M059J (cell line): ENCODE measurements at places on chromosomes 5 and 9.
A peak's percentile ranks its signal among the peaks of the same experiment; 100 is the strongest.

- DNase-seq = peak; percentile 43
Observed at GRCh38 chr9:121700165-121700831, 48.9 kb downstream of the DAB2IP start.

DNA sequence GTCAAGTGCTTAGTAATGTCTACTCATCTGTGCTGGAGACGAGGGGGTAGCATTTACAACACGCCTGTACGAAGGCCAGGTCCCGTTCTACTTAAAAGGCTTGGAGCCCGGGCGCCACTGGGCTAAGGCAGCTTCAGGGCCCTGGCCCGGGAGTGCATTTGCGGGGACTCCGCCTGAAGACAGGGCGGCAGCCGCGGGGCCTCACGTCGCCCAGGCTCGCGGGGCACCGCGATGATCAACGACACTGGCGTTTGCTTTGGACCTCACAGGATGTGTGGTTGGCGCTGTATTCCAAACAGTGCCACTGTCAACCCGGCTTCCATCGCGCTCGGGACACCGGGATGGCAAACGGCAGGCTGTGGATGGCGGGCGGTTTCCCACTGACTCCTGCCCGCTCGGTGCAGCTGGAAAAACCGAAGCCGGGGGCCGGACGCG lies 1.1 kb upstream of the TENT4A start:
- DNase-seq = peak; percentile 84

GRCh38 chr5:129094924-129095899 lies 663 bp downstream of the ISOC1 start:
- DNase-seq = peak; percentile 35

DNA sequence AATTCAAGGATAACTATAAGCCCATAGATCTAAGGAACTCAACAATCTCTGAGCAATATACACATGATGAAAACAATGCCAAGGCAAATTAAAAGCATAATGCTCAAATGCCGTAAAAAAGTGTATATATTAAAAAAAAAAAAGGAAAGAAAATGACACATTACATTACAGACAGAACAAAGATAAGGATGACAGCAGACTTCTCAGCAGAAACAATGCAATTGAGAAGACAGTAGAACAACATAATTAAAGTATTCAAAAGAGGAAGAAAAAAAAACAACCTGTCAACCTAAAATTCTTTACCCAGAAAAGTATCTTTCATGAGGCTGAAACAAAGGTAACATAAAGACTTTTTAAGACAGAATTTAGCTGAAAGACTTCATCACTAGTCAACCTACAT lies 591.7 kb downstream of the ZNF608 start:
- peak; percentile 7 for DNase-seq

DNA sequence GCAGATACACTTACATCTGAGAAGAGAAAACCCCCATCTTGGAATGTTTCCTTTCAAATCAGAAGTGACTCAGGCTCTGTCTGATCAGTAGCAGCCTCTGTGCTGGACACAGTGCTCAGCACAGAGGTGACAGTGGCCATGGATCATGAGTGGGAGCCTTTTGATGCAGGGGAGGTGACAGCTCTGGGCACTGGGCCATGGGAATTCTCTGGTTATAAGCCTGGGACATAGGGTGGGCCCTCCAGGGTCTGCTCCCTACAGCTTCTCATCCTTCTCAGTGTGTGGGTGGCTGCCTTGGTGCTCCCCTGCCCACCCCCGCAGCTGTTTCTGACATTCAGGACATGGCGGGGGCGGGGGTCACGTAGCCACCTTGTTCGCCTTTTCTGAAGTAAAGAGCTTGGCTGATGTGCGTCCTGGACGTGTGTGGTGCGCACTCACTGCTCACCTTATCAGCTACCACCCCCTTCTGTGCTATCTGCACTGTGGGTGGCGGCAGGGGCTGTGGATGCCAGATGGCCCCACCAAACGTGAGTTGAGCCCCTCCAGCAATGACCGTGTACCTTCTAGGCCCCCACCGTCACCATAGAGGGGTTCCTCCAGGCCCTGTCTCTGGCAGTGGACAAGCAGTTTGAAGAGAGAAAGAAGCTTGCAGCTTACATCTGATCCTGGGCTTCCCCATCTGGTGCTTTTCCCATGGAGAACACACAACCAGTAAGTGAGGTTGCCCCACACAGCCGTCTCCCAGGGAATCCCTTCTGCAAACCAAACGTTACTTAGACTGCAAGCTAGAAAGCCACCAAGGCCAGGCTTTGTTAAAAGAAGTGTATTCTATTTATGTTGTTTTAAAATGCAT lies 24.0 kb downstream of the TRIP13 start:
- no peak for DNase-seq

DNA sequence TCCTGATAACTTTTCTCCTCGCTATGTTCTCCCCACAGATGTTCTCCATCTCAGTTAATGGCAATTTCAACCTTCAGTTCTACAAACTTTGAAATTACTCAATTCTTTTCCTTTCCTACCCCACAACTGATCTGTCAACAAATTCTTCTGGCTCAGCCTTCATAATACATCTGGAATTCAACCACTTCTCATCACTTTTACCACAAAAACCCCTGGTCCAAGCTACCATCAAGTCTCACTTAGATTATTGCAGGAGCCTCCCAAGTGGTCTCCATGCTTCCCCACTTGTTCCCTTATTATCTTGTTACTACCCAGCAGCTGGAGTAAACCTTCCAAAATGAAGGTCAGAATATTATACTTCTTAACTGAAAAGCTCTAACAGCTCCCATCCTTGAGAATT lies 110.1 kb downstream of the FBN2 start:
- DNase-seq = no peak

DNA sequence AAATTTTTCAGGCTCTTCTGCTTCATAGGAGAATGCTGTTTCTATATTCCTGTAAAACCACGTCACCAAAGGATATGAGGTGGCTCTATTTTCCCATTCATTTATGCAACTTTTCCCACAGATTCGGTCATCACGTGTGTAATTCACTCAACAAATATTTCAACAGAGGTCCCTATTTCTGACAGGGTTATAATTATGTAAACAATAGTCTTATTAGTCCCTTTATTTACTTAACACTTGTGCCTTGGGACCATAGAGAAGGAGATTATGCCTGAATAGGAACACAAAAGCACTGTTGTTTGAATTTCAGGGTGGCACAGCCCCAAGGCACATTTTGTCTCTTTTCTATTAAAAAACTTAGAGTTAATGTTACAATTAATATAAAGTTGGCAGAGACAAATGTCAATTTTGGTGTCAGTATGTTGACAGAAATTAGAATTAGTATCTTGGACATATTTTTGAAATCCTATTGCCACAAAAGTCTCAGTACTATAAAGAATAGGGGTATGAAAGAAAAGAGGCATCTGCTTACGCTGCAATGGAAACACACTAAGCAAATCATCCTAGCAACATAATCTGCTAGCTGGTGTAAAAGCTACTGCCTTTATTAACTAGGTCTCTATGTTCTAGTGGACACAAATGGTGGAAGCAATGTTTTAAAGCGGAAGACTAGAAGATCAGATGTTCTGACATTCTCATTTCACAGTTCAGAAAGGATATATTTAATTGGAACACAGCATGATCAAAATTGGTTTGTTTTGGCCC lies 229.1 kb upstream of the TBCA start:
- DNase-seq = peak; percentile 54

DNA sequence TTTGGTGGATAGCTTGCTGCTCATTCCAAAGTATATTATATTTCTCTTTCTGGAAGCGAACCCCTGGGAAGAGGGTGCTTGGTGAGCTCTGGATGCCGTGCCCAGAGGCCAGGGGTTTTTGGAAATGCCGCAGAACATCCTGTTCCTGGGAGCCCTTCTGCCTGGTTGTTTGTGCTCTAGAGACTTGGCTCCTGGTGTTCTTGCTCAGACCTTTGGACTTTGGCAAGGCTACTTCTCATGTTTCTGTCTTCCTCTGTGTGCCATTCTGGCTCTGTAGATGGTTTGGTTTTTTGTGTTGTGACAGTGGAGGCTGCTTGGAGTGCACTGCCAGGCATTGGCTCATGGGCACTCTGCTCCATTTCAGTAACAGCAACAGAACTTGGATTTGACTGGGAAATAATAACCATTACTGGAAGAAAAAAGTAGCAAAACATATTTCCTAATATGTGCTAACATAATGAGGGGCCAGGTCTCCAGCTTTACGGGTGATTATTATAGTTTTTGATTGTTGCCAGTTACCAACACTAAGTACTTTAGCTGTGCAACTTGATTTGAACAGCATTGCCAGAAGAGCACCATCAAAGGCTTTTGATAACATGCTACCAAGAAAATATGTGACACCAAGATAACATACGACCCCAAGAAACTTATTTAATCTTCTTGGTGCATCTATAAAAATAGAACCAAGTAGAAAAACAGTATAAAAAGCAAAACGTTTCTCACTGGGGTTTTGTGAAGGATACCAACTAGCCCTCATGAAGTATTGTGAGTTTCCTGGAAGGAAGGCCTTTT lies 94.2 kb downstream of the PCSK1 start:
- peak; percentile 63 for DNase-seq

DNA sequence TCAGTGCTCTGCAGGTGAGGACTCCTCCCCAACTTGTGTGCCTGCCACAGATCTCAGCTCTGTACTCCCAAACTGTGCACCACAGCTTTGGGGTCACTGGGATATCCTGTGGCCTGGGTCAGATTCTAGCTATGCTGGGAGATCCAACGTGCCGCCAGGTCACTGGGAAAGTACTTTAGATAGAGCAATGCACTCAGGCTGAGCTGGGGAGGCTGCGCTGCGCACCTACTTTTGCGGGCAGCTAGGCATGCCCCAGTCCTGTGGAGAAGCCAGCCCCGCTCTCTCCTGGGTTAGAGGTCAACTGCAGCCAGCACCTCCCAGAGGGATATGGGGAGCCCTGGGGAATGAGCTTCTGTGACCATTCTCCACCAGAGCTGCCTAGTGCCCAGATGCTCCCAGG lies 552.1 kb upstream of the CDH9 start:
- DNase-seq = no peak

- peak; percentile 65 for DNase-seq
Observed at GRCh38 chr5:131305906-131306305, 42.1 kb downstream of the CDC42SE2 start.

DNA sequence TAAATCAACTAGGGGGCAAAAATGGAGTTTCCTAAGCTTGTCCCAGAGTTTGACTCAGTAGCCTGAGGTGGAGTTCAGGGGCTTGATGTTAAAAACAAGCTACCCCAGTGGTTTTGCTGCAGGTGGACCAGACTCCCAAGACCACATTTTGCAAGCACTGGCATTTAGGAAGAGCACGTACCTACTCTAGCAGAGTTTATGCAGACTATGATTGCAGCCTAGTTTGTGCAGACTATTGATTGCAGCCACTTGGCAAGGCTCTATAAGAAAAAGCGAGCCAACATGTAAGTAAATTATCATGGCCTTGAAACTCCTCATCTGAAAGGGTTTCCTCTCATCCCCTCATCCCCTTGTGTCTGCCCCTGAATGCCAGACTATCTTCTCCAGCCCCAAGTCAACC lies 102.0 kb upstream of the CCDC152 start:
- DNase-seq = no peak

- DNase-seq = peak; percentile 96
Observed at GRCh38 chr5:149135536-149136201, 5.6 kb upstream of the ABLIM3 start.

DNA sequence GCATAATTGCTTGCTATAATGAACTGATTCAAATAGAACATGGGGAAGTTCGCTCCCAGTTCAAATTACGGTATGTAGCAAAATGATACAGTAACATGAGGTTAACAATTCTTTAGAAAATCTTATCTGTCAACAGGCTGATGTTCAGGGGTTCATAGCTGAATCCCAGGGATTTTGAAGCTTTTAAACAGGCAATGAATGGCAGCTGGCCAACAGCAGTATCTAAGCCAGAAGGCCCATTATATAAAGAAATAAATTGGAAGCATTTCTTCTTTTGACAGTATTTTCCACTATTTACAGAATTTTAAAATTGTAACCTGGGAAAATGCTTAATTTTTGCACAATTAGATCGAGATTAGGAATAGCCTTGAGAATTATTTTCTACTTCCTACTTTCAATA lies 126.8 kb downstream of the PDE8B start:
- no peak for DNase-seq

DNA sequence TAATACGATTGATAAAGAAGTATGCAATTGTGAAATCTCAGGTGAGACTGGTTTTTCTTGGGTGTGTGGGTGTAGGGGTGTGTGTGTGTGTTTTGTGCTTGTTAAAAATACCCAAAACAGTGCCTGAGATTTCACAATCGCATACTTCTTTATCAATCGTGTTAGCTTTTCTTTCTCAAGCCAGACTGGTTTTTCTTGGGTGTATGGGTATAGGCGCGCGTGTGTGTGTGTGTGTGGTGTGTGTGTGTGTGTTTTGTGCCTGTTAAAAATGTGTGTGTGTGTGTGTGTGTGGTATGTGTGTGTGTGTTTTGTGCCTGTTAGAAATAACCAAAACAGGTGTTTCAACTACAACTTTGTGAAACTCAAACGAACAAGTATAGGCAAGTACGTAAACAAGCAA lies 53.7 kb downstream of the CERT1 start:
- DNase-seq = no peak

GRCh38 chr9:121750715-121751623 lies 99.5 kb downstream of the DAB2IP start:
- no peak for DNase-seq
